ENCODE measurements at places on chromosomes 7 and 10.

GRCh38 chr10:97267671-97268070 is 24.8 kb downstream of the ARHGAP19 start:
- no peak for DNase-seq

- peak; percentile 15 for DNase-seq
Measured at GRCh38 chr7:121116396-121116795, 127.9 kb downstream of the CPED1 start.

GRCh38 chr10:72746426-72747363 is 54.8 kb downstream of the MCU start:
- no peak for DNase-seq

DNA sequence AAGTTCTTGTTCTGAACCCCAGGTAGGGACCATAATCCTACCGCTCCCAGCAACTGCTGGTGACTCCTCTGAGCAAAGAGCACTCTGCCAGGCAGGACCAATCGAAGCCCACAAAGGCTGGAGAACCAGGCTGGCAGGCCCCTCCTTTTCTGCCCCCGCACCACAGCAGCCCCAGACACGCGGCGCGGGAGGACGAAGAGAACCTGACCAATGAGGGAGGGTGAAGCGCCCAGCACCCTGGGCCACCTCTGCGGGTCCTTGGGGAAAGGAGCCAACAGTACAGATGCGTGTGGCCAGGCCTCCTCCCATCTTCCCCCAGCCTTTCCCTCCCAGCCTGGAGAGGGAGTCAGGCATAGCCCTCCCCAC is 25.9 kb downstream of the CTBP2 start:
- no peak for DNase-seq

DNA sequence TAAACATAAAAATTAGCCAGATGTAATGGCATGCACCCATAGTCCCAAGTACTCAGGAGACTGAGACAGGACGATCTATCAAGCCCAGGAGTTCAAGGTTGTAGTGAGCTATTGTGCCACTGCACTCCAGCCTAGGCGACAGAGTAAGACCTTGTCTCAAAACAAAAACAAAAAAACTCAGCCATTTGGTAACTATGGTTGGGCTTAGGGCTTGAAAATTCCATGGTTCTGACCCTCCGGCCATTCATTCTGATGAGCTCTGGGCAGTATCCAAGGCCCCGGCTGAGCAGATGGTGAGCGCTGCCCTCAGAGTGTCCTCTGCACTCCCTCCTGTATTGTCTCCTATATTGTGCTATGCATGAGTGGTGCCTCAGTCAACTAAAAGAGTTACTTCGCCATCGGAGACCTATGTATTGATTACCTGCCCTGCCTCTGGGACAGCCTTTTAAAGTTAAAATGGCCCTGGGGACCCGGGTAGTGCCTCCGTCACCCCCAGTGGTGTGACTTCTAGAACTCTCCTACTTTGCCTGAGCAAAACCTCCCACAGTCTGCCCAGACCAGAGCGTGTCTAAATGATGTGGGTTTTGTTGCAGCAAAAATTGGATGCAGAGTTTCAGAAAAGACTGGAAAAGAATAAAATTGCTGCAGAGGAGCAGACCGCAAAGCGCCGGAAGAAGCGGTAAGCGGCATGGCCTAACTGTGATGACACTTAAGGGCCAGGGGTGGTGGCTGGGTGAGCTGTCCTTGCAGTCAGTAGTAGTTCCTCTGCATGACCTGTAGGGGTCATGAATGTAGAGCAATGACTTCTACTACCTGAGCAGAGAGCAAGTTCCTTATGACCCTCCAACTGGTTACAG is 8.1 kb downstream of the PRKRIP1 start:
- peak; percentile 33 for DNase-seq

DNA sequence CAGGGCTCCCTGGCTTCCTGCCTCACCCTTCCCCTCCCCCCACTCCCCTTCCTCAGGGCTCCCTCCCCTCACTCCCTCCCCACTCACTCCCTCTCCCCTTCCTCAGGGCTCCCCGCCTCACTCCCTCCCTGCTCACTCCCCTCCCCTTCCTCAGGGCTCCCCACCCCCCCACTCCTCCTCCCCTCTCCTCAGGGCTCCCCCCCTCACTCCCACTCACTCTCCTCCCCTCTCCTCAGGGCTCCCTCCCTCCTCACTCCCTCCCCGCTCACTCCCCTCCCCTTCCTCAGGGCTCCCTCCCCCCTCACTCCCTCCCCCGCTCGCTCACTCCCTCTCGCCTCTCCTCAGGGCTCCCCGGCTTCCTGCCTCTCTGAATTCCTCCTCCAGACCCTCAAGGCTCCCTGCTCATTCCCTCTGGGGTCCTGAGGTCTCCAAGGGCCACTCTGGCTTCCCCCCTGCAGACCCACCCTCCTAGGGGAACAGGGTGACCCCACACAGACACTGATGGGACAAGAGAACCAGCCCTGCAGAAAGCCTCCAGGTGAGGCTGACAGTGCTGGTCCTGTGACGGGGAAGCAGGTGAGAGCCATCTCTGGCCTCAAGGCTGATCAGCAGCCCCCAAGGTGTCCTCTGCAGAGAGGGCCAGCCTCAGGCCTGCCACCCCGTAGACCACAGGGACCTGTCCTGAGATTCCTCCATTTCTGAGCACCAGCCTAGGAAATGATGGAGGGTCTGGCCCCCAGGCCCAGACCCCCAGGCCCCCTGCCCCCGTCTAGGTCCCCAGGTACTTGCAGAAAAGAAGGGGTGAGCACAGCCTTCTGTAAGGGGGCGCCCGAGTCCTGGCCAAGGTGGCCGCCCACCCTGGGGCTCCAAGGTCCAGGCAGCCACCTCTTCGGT is 47.2 kb downstream of the PWWP2B start:
- DNase-seq: no peak

GRCh38 chr7:151838861-151839381 is 38.0 kb downstream of the PRKAG2 start:
- DNase-seq: no peak

- DNase-seq: peak; percentile 57
Measured at GRCh38 chr7:46131916-46132795, 211.1 kb upstream of the IGFBP3 start.

GRCh38 chr10:101766306-101766705 is 9.6 kb downstream of the FGF8 start:
- DNase-seq: no peak

GRCh38 chr10:28082316-28082715 is 83.4 kb upstream of the ODAD2 start:
- no peak for DNase-seq

DNA sequence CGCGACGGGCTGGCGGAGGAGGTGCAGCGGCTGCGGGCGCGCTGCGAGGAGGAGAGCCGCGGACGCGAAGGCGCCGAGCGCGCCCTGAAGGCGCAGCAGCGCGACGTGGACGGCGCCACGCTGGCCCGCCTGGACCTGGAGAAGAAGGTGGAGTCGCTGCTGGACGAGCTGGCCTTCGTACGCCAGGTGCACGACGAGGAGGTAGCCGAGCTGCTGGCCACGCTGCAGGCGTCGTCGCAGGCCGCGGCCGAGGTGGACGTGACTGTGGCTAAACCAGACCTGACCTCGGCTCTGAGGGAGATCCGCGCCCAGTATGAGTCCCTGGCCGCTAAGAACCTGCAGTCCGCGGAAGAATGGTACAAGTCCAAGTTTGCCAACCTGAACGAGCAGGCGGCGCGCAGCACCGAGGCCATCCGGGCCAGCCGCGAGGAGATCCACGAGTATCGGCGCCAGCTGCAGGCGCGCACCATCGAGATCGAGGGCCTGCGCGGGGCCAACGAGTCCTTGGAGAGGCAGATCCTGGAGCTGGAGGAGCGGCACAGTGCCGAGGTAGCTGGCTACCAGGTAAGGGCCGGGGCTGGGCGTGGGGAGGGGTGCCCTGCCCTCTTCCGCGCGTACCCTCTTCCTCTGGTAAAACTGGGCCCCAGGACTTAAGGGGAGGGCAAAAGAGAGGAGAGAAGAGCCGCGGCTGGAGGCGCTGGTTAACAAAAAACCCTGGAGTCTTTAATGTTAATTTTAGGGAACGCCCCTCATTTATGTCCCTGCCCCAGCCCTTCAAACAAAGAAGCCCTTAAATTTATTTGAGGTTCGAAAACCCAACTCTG is 987 bp downstream of the INA start:
- DNase-seq: no peak

- DNase-seq: no peak
Measured at GRCh38 chr7:44063894-44064651, 1.3 kb downstream of the PGAM2 start.

DNA sequence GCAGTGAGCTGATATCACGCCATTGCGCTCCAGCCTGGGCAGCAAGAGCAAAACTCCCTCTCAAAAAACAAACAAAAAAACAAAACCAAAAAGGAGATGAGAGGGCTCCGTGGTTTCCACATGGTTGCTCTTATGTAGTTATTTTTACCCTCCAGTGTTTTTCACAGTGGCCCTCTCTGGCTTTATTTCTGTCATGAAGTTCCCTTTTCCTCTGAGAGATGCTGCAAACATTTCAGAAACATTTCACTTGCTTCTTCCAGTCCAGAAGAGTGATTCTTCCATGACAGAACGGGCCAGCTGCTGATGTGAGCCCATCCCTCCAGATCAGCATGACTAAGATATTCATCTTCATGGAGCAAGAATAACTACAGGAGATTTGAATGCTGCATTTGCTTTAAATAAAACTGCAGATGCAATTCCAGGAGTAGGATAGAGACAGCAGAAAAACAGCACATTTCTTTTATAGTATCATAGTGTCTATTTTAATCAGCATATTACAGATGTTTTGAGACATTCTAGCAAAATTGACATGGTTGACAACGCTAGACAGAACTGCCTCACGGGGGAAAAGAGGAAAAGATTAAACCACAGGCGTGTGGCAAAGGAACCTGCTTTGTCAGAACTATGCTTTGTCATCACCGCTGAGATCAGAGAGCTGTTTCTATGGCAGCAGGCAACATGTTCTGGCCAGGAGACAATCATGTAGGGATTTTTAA is 40.3 kb downstream of the NRCAM start:
- DNase-seq: peak; percentile 81

GRCh38 chr7:71198887-71199286 is 66.9 kb downstream of the GALNT17 start:
- no peak for DNase-seq

GRCh38 chr7:45569290-45569685 is 4.9 kb upstream of the ADCY1 start:
- no peak for DNase-seq

DNA sequence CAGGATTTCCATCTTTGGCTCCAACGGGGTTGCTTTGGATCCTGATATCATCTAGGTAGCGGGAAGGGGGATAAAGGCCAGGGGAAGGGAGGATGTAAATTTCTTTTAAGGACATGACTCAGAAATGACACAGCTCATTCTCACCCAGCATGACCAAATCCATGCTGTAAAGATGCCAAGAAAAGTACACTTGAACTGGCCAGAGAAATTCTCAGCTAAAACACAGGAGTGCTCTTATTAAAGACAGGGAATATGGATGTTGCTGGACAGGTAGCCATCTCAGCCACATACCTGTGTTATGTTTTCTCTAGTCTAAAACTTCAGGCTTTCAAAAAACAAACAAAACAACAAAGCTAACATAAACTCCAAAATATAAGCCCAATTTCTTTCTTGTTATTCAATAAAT is 68.3 kb downstream of the NAMPT start:
- DNase-seq: peak; percentile 94

GRCh38 chr10:126893841-126894240 is 11.4 kb upstream of the DOCK1 start:
- no peak for DNase-seq

GRCh38 chr7:27153526-27153925 is 1.1 kb upstream of the HOXA3 start:
- no peak for DNase-seq

GRCh38 chr10:11611248-11612020 is at the start of gene USP6NL:
Gene USP6NL (minus strand): TSS chr10:11611650. CDS start chr10:11597634, 14,016 bp downstream.
- peak; percentile 82 for DNase-seq

GRCh38 chr10:124994573-124995473 is 52.9 kb downstream of the ZRANB1 start:
- no peak for DNase-seq

DNA sequence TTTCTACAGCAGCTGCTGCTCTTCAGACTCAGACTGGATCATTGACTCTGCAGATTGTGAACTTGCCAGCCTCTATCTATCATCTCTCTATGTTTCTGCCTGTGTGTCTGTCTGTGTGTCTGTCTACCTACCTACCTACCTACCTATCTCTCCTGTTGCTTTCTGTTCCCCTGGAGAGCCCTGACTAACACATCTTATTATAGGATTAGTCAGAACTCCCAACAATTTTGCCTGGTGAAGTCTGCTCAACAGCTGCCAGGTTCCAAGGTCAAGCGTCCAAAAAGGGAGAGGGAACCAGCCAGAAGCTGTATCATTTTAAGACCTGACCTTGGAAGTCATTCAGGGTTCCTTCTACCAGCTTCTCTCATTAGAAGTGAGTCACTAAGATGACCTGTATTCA is 579.0 kb upstream of the DPP6 start:
- DNase-seq: no peak

- no peak for DNase-seq
Measured at GRCh38 chr7:11539853-11540252, 292.1 kb downstream of the THSD7A start.

DNA sequence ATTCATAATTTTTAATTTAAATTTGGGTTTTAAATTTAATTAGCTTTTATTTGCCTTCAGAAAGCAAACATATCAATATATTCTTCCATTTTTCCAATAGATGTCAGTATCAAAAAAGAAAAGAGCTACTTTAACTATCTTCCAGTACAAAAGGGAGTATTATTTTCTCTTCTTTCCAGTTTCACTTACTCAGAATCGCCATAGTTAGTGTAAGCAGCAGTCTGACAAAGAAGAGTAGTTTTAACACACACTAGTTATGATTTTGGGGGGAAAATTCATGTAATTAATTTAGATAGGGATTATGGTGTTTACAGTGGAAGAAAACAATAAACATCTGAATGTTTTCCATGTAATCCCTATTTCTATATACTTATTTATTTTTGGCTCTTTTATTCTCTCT is 272.6 kb upstream of the DGKB start:
- no peak for DNase-seq

GRCh38 chr7:131016230-131016629 is 282.2 kb upstream of the KLF14 start:
- peak; percentile 65 for DNase-seq

- no peak for DNase-seq
Measured at GRCh38 chr7:4689668-4690067, 7.6 kb downstream of the FOXK1 start.

DNA sequence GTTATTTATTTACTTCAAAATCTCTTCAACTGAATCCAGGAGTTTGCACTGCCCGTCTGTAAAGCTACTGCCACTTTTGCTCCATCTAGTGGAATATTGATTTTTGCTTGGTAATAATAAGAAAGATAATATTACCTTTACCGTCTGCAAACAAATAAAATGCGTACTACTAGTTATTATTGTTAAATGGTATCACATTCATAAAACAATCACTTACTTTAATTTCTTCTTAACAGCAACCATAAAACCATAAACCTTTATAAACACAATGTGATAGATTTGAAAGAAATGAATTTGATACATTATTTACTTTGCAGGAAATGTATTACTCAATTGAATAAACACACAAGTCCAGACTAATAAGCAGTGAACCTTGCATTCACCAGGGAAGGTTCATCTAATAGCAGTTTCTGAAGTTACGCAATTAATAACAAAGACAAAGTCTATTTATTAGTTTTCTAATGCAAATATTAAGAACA is 6.4 kb downstream of the AGMO start:
- no peak for DNase-seq
